Esophagus squamous epithelium (tissue), 5 donors: ENCODE measurements at places on chromosomes 12 and 14. TPM values are rescaled to one million over a fixed set of nuclear protein-coding genes. Genes with fewer than 3 reads are reported as not detected.

The PPP1R1A gene
- total RNA-seq = 1.9 TPM

DNA sequence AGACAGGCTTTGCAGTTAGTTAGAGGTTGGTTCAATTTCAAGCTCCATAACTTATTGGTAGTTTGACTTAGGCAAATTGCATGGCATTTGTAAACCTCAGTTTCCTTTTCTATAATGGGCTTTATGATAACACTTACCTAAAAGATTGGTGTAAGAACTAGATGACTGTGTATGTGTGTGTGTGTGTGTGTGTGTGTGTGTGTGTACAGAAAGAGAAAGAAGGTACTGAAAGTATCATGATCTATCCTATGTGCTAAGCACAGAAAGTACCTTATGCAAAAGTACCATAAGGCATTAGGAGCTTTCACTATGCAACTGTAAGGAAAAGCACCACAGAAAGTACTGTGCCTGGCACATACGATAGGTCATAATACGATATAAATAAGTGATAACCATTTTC lies 304.3 kb upstream of the KITLG start:
- H3K27ac ChIP-seq = no peak overlapping the region
- H3K4me3 ChIP-seq = no peak overlapping the region
- H3K36me3 ChIP-seq = no peaks in the 10 kb centered on the region
- no peaks in the 10 kb centered on the region for H3K27me3 ChIP-seq
- no peaks in the 10 kb centered on the region for H3K4me1 ChIP-seq
- DNase-seq = no peak

The SIX4 gene
- 0.82 TPM for total RNA-seq

GRCh38 chr12:81162391-81163136 lies 84.7 kb downstream of the ACSS3 start:
- no peaks in the 10 kb centered on the region for H3K4me1 ChIP-seq
- no peak for DNase-seq
- no peak overlapping the region for H3K27ac ChIP-seq
